GM23248 (cell line): ENCODE measurements at places on chromosomes 16 and 17. TPM values are rescaled to one million over a fixed set of nuclear protein-coding genes. Genes with fewer than 3 reads are reported as not detected.

KRTAP9-4 gene
- polyA plus RNA-seq = not detected in 2 replicates

CPNE7 gene
- 4.7 and 5.3 TPM in 2 replicates for polyA plus RNA-seq

GRCh38 chr17:6526362-6527152, 29.8 kb downstream of the PITPNM3 start:
- DNase-seq = peak; percentile 37

DNA sequence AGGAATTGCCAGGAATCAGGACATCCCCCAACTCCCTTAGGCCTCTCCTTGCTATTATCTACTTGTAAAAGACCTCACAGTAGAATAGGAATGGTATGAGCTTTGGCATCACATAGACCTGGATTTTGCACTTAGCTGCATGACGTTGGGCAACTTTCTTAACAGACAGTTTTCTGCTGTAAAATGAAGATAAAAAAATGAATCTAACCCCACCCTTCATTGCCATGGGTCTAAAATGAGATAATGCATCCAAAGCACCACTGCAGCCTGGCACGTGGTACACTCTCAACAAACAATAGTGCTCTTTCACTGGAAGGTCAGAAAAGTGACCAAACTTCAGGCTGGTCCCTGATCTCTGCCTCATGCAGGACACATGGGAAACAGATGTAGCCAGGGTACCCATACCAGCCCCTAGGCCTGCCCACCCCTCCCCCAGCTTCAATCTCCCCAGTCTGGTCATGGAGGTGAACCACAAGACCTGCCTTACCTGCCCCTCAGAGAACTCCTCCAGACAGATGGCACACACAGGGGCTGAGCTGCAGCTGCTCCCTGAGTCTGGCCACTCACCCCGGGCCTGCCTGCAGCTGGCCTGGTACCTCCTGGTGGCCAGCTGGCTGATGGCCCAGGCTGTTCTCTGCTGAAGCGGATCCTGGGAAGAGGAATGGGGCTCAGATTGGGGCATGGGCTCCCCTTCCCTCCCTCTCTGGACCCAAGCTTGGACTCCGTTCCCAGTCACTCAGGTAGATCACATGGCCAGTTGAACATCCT, 8.5 kb upstream of the SUPT4H1 start:
- DNase-seq = no peak

DNA sequence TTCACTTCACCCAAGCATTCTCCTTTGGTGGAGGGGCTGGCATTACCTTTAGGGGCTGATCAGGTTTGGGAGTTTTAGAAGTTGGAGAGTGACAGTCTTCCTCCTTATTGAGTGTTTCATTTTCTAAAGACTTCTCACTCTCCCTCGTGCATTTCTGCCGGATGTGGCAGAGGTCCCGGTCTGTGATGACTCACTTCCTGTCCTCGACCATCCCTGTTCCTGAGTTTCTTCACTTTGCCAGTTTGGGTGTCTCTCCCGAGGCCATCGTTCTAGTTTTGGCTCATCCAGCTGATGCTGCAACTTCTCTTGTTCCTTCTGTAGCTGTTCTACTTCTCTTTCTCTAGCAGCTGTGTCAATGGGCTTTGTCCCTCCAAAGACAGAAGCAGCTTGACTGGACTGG, 104.3 kb downstream of the PHKB start:
- peak; percentile 77 for DNase-seq

DNA sequence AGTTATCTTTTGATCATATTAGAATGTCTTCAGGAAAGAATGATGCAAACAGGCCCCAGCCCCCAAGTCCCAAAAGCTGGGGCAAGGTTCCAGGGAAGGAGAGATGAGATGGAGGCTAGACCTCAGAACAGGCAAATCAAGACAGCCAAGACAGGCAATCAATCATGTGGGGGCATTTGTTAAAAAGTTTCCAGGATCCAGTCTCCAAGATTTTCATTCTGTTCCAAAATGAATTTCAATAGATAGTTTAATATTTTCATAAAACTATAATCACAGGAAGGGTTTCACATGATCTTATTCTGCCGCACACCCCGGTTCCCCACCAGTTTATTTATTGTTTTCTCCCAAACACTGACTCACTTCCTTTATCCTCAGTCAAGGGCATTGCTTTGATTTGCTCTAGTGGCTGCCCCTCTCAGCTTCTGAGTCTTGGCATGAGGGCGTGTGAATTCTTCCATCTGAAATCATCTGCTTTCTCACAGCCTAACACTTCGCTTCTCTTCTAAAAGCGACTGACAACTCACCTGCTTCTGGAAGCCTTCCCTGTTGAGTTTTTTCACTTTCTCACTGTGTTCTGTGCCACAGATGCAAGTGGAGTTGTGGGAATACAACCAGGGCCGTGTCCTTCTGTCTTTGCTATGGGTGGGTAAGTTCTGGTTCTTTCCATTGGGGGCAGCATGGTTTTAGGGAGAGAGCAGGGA, 12.2 kb upstream of the TERF2 start:
- DNase-seq = peak; percentile 90

- DNase-seq = no peak
Measured at GRCh38 chr17:80769936-80770625, 221.6 kb upstream of the CHMP6 start.
